GM23248 (cell line): ENCODE measurements at places on chromosomes 13 and 19. TPM values are rescaled to one million over a fixed set of nuclear protein-coding genes. Genes with fewer than 3 reads are reported as not detected.
A peak's percentile ranks its signal among the peaks of the same experiment; 100 is the strongest.

- H3K4me3 ChIP-seq, result no peak overlapping the region
- no peak overlapping the region for H3K27ac ChIP-seq
- no peaks in the 10 kb centered on the region for H3K36me3 ChIP-seq
- DNase-seq, result no peak
Observed at GRCh38 chr13:38819053-38819452, 132.2 kb downstream of the FREM2 start.

DNA sequence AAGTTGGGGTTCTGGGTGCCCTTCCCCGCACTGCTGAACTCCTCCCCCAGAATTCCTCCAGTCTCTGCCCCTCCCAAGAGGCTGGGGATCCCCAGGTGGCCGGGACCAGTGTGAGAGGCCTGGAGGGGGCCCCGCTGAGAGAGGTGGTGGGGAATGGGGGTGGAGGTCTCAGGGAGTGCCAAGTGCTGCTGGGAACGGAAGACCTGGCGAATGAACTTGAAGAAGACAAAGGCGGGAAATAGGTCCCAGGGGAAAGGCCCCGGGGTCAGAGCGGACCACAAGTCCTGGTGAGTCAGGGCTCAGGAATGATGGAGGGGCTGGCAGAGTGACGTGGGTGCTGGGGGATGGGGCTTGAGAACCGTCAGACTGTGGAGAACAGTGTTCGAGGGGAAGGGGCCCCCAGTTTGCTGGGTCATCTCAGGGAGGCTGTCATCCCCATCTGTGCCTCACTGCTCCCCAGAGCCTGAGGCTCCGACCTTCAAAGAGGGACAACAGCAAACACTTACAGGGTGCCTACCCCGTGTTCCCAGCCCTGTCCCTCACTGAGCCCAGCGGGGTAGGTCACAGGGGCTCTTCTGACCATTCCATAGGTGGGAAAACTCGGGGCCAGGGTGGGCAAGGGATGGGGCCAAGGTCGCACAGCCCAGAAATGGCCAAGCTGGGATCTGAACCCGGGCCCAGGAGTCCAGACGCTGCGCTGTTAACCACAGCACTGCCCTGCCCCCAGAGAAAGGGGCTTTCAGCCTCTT is 16.0 kb upstream of the SEMA6B start:
- peak; percentile 87 for DNase-seq
- peaks cover 12% of the 10 kb centered on the region for H3K4me1 ChIP-seq
- H3K36me3 ChIP-seq, result no peaks in the 10 kb centered on the region
- H3K27me3 ChIP-seq, result peaks cover 19% of the 10 kb centered on the region
- H3K27ac ChIP-seq, result no peak overlapping the region

- peaks cover 46% of the 10 kb centered on the region for H3K4me1 ChIP-seq
- H3K27ac ChIP-seq, result peak overlapping the region; percentile 97
- H3K27me3 ChIP-seq, result no peaks in the 10 kb centered on the region
- H3K4me3 ChIP-seq, result peak overlapping the region; percentile 76
- peak; percentile 95 for DNase-seq
- peaks cover 7% of the 10 kb centered on the region; the same call in 1 of the 2 replicates for H3K36me3 ChIP-seq
Observed at GRCh38 chr19:1266129-1266915, 2.8 kb upstream of the CIRBP start.

DNA sequence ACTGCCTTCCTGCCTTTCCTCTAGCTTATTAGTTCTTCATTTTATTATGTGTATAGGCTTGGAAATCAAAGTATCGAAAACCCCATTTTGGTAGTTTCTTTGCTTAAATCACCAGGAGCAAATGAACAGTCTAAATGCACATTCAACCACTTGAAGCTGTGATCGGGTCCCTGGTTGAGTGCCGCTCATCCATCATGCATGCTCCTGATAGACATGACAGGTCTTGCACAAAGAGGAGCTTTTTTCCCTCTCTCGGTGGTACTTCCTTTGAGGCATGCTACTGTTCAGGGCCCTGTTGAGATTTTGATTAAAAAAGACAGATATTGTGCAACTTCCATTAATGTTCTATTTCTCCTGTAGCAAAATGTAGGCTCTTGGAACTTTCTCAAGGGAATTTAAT is 185.8 kb downstream of the OLFM4 start:
- no peaks in the 10 kb centered on the region for H3K4me1 ChIP-seq
- H3K27ac ChIP-seq, result no peak overlapping the region

GRCh38 chr13:73715911-73716510 is 418.2 kb downstream of the KLF12 start:
- no peaks in the 10 kb centered on the region for H3K27me3 ChIP-seq
- H3K4me1 ChIP-seq, result peaks cover 10% of the 10 kb centered on the region; the same call in 1 of the 2 replicates
- H3K36me3 ChIP-seq, result peaks cover 9% of the 10 kb centered on the region
- H3K4me3 ChIP-seq, result no peak overlapping the region
- no peak overlapping the region for H3K27ac ChIP-seq
- DNase-seq, result no peak

DNA sequence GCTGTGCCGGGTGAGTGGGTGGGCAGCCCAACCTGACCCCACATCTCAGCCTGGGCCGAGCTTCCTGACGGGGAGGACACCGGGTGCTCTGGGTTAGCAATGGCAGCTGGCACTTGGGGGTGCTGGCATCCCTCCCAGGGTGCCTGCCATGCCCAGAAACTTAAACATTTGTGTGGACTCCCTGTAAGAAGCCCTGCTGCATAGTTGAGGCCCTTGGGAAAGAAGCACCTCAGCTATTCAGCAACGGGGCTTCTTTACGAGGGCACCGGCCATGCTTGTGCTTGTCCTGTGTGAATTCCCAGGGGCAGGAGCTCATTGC is 33.8 kb upstream of the MEDAG start:
- no peaks in the 10 kb centered on the region for H3K27me3 ChIP-seq
- no peaks in the 10 kb centered on the region for H3K36me3 ChIP-seq
- peaks cover 69% of the 10 kb centered on the region for H3K4me1 ChIP-seq

GRCh38 chr13:44868397-44868796 is 120.9 kb downstream of the NUFIP1 start:
- no peaks in the 10 kb centered on the region for H3K36me3 ChIP-seq
- no peak for DNase-seq
- no peak overlapping the region for H3K27ac ChIP-seq
- H3K27me3 ChIP-seq, result no peaks in the 10 kb centered on the region

GRCh38 chr19:45507872-45508416 is 665 bp downstream of the VASP start:
- H3K4me1 ChIP-seq, result peaks cover 15% of the 10 kb centered on the region
- peak overlapping the region; percentile 99 for H3K4me3 ChIP-seq
- peak overlapping the region; percentile 72 for H3K27ac ChIP-seq

The GSX1 gene
- polyA plus RNA-seq, result not detected in 2 replicates

DNA sequence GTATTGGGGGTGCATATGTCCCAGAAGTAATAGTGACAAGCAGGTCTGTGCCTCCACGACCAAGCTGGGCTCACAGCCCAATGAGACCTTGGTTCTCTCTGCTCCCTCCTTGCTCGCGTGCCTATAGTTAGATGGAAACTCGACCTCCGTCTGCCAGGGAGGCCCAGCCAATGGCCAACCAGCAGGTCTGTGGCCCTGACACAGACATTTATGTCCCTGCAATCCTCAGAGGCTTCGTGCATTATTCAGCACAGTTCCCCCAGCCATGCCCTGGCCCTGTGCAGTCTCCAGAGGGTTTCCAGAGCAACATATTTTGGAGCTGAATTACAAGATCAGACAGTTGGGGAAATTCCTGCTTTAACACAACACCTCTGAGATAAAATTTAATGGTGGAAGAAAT is 105.1 kb downstream of the UQCRFS1 start:
- no peak overlapping the region for H3K27ac ChIP-seq
- no peaks in the 10 kb centered on the region for H3K36me3 ChIP-seq
- DNase-seq, result peak; percentile 15
- no peaks in the 10 kb centered on the region for H3K4me1 ChIP-seq
- no peak overlapping the region for H3K4me3 ChIP-seq
- peaks cover 7% of the 10 kb centered on the region for H3K27me3 ChIP-seq

- H3K4me1 ChIP-seq, result no peaks in the 10 kb centered on the region
- no peak for DNase-seq
- H3K27ac ChIP-seq, result no peak overlapping the region
Observed at GRCh38 chr13:75932636-75933035, 296.5 kb downstream of the LMO7 start.

The CYP4F8 gene
- not detected in 2 replicates for polyA plus RNA-seq

DNA sequence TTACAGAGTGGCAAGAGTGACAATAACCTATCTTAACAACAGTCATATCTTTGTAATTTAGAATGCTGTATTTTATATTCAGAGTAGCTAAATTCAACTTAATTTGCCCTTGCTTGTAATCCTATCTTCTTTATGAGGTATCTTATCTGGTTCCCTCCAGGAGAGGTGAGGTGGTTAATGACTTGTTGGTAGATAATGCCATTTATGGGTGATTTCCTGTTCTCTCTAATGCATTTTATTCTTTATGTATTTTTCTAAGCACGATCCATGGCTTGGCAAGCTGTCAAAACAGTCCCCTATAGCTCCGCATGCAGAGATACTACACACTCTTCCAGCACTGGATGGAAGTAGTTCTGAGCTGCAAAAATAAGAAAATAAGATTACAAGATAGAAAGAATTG is 267.9 kb downstream of the LMO7 start:
- no peak overlapping the region for H3K4me3 ChIP-seq
- H3K27me3 ChIP-seq, result peaks cover 31% of the 10 kb centered on the region
- no peak overlapping the region for H3K27ac ChIP-seq
- H3K36me3 ChIP-seq, result no peaks in the 10 kb centered on the region
- no peak for DNase-seq

GRCh38 chr13:114082849-114083645 is 49.4 kb downstream of the RASA3 start:
- DNase-seq, result no peak
- H3K4me1 ChIP-seq, result peaks cover 12% of the 10 kb centered on the region
- H3K27me3 ChIP-seq, result no peaks in the 10 kb centered on the region
- H3K4me3 ChIP-seq, result no peak overlapping the region
- no peak overlapping the region for H3K27ac ChIP-seq
- H3K36me3 ChIP-seq, result no peaks in the 10 kb centered on the region

GRCh38 chr13:80712026-80712425 is 371.1 kb upstream of the SPRY2 start:
- no peak overlapping the region for H3K4me3 ChIP-seq
- H3K36me3 ChIP-seq, result no peaks in the 10 kb centered on the region
- no peak overlapping the region for H3K27ac ChIP-seq
- no peak for DNase-seq
- no peaks in the 10 kb centered on the region for H3K27me3 ChIP-seq

GRCh38 chr19:49335071-49335783 is at the start of gene CD37:
CD37 (plus strand) TSS chr19:49335406; CDS start chr19:49335541, 135 bp downstream.
- no peak for DNase-seq
- H3K27me3 ChIP-seq, result no peaks in the 10 kb centered on the region
- no peak within 1 kb of the TSS for H3K27ac ChIP-seq

DNA sequence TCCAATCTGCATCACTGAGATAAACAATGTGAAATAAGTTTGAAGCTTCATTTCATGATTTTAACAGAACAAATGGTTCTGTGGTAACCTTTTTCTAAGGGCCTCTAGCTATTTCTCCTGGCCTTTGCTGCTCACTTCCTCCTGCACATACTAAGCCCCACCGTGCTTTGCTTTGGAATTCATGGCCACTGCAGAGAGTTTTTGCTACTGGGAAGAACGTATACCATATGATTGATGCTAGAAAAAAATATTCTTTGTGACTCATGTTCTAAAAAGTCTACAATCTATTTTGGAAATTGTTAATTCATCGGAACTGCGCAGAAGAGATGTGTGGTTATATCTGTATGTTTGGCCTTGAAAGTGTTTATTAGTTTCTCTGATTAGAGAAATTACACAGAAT is 747.3 kb downstream of the PCDH9 start:
- no peak for DNase-seq
- no peaks in the 10 kb centered on the region for H3K27me3 ChIP-seq
- no peak overlapping the region for H3K4me3 ChIP-seq
- H3K27ac ChIP-seq, result no peak overlapping the region
- no peaks in the 10 kb centered on the region for H3K36me3 ChIP-seq

The CD70 gene
- 0.20 and 0.49 TPM in 2 replicates for polyA plus RNA-seq

The SDHAF1 gene
- polyA plus RNA-seq, result 17.2 and 20.3 TPM in 2 replicates

GRCh38 chr19:15563325-15563794 is 51.7 kb upstream of the CYP4F8 start:
- H3K27ac ChIP-seq, result no peak overlapping the region
- H3K4me3 ChIP-seq, result no peak overlapping the region
- H3K27me3 ChIP-seq, result peaks cover 16% of the 10 kb centered on the region

- 0 out of 2 replicates have a peak overlapping the region, but pooled peaks have one; percentile 11 for H3K4me3 ChIP-seq
- H3K4me1 ChIP-seq, result peaks cover 19% of the 10 kb centered on the region
- H3K27me3 ChIP-seq, result no peaks in the 10 kb centered on the region
- peak; percentile 70 for DNase-seq
- no peak overlapping the region for H3K27ac ChIP-seq
Observed at GRCh38 chr19:43675269-43675879, 5.4 kb upstream of the PLAUR start.

The OR7D4 gene
- not detected in 2 replicates for polyA plus RNA-seq

The LGALS14 gene
- polyA plus RNA-seq, result not detected in 2 replicates

The ZNF615 gene
- 4.6 and 5.0 TPM in 2 replicates for polyA plus RNA-seq

The RNF225 gene
- polyA plus RNA-seq, result not detected in 2 replicates

GRCh38 chr19:23260956-23261355 is 10.8 kb upstream of the ZNF724 start:
- no peak for DNase-seq
- H3K4me3 ChIP-seq, result no peak overlapping the region
- no peaks in the 10 kb centered on the region for H3K36me3 ChIP-seq
